Stimulated activated CD4-positive, alpha-beta T cell treated with anti-CD3 and anti-CD28 coated beads, Interleukin-2, amount 100 ng/mL, for 4 hours (primary cell): ENCODE measurements at places on chromosomes 2 and 18.

DNA sequence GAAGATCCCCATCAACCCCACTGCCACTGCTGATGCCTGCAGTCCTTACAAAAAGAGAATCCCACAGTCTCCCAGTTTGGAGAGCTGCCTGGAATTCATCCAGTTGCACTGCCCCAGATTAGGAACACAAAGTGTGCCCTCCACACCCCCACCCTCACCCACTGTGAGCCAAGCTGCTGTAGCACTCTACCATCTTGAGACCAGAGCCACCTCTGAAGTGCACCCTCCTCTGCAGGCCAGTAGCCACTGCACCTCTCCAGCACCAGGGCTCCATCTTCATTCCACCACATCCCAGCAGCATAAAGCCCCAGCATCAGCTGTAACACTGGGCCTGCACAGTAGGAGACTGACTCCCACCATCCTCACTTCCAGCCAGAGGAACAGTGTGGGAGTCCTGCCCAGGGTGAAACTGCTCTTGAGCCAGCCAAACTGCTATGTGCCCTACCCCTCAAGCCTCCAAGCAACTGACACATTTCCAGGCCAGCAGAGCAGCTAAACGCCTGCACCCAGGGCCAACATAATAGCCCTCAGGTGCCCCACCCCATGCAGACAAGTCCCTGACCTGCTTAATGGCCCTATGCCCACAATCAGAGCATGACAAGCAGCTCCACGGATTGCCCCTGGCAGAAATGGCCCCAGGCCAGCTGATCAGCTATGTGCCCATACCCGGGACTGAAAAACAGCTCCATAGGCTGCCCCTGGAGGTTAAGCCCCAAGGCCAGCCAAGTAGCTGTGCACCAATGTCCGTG lies 206.0 kb downstream of the ATAD2B start:
- DNase-seq, result no peak

- DNase-seq, result peak; percentile 18
Measured at GRCh38 chr2:112155331-112156151, 17.4 kb downstream of the FBLN7 start.

DNA sequence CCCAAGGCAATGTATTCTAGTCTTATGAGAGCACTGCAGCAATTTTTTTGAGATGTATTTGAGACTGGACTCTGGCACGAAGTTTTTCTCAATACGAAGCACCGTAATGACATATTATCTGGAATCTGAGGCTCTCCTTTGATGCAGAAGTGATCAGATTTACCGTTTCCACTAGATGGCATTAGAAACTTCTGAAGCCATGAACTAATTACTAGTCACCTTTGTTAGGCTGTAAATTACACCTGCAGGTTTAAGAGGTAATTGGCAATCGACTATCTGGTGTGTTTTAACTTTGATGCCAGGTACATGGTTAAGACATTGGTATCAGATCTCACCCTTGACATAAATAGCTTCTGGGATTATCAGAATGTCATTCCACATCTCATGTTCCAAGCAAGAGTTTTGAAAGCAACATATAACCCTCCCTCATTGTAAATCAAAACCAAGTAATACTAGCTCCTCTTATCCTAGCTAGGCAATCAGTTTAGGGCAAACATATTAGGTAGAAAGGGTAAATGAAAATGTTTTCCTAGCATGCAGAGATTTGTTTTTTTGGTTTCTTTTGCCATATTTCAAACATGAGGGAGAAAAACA lies 254.6 kb upstream of the SPRED2 start:
- no peak for DNase-seq

GRCh38 chr18:67590571-67591141 lies 74.1 kb upstream of the DSEL start:
- no peak for DNase-seq

DNA sequence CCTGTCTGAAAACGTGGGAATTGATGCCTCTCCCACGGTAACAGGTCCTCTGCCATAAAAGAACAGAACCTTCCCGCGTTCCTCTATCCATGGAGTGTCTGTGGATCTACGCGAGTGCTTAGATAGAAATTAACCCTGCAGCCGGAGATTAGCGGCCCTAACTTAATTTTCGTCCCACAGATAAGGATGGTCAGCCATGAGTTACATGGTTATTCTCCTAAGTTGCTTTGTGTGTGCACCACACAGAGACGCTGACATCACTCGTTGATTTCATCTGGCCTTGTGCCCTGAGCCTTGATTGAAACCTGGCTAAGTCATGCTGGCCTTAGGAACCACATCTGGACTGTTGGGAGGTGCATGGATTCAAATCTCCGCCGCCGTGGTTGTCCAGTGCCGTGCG lies 132.1 kb downstream of the GBX2 start:
- no peak for DNase-seq

DNA sequence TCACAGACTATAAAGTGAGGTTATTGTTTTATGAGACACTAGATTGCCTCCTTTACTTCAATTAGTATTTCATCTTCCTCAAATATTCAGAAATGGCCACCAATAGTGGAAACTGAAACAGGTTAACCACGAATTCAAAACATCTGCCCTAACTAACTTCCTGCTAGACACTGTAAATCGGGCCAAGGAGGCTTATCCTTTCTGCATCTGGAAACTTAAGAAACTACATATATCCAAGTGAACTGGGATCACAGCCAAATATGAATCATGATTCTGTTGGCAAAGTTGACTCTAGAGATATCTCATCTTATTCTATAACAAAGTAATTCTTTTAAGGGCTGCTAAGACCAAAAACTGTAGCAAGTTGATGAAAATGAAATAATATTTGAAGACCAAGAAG lies 136.6 kb upstream of the ZC3H15 start:
- no peak for DNase-seq

DNA sequence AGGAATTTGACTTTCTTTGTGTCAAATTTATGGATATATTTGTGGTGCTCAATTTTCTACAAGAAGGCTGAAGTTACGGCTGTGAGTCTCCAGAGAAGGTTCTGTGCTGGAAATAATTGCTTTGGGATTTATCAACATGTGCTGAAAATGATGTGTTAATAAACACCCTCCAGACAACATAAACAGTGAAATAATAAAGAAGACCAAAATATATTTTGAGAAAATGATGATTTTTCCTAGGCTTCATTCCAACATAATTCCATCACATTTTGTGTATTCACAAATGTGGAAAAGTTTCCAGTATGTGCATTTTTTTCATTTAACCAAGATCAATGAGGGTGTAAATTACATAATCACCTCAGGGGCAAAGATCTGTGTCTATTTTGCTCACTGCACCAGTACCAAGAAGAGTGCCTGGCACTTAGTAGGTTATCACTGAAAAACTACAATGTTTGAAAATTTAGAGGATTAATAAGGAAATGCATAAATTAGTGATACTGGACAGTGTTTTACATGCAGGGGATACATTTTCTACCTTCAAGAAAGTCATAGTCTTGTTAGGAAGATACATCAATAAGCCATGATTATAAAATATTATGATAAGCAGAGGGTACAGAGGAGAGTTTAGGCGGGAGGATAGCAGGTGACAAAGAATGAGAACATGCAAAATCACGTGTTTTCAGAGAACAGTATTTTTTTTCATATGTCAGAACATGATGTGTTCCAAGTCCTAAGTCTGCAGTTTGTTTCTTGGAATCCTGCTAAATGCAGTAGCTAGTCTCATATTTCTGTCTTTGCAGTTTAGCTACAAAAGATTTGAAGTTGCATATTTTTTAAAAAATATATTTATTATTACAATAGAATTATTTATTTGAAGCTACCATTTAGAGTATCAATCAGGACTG lies 127.6 kb upstream of the DLGAP1 start:
- no peak for DNase-seq

- DNase-seq, result no peak
Measured at GRCh38 chr2:26314243-26314642, 31.7 kb upstream of the SELENOI start.

DNA sequence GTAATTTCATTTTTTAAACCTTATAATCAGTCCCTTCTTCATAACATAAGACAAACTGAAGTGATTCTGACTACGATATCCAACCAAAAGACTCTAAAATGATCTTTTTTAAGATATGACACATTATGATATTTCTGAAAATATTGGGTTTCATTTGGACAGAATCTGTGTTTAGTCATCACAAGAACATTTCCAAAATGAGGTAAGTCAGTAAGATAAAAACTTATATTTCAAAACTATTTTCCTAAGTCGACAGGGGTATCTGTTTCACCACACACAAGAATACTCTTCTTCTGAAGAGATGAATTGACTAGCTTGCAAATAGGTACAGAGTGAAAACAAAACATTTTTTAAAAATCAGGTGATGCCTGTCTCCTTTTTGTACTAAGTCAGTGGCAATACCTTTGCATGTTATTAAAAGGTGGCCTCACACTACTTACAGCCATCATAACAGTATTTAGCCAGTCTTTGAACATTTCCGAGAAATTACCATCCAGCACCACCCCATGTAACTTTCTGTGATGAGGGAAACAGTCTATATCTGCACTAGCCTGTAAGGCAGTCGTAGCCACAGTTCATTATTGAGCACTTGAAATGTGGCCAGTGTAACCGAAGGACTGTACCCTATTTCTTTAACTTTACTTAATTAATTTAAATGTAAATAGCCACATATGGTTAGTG lies 13.5 kb downstream of the STK39 start:
- DNase-seq, result no peak

DNA sequence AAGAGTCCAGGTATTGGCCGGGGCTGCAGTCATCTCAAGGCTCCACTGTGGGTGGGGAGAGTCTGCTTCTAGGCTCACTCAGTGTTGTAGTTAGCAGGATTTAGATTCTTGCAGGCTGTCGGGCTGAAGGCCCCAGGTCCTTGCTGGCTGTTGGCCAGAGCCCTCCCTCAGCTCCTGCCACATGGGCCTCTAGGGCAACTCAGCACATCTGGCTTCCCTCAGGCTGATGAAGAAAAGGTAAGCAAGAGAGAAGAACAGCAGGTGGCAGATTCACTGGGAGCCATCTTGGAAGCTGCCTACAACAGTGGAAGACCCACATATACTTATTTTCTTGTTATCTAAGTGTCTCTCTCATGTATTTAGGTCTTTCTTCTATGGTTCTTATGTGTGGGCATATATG lies 4.3 kb downstream of the MRPS9 start:
- DNase-seq, result no peak

GRCh38 chr18:7778181-7778580 lies 211.1 kb downstream of the PTPRM start:
- no peak for DNase-seq

DNA sequence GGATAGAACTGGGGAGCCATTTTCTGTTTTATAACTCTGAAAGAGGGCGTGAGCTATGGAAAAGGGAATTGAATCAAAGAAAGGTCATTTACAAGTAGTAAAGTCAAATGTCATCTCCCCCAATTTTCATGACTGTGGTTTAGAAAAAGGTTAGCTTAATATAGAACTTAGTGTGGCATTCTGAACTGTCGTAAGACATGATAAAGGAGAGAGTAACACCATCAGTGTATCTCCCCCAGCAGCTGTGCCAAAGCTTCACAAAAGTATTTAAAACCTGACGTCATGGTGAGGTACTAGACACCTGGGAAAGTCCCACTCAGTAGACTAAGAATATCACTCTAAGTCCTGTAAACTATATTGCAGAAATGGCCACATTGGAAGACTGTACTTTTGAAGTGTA lies 5.8 kb upstream of the IKZF2 start:
- no peak for DNase-seq

- no peak for DNase-seq
Measured at GRCh38 chr2:63131196-63131595, 80.6 kb downstream of the OTX1 start.

DNA sequence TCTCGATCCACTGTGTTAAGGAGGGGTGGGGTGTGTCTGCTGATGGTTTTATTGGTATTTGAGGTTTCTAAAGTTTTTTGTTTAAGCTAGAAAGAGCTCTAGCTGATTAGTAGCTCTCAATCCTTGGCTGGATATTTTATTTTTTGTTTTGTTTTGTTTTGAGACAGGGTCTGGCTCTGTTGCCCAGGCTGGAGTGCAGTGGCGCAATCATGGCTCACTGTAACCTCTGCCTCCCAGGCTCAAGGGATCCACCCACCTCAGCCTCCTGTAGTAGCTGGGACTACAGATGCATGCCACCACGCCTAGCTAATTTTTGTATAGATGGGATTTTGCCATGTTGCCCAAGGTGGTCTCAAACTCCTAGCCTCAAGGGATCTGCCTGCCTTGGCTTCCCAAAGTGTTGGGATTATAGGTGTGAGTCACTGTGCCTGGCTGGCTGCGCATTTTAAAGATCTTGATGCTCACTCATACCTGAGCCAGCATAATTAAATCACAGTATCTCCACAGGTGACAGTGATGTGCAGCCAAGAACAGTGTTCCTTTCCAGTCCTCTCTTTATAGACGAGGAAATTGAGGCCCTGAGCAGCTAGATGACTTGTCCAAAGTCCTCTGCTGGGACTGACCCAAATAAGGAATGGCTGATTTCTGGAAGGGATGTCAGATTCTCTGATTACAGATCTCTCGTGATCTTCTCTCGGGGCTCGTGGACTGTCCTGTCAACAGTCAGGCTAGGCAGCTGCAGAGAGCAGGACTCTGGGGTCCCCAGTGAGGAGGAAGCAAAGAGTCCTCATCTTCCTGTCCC lies 44.5 kb downstream of the SPTBN1 start:
- no peak for DNase-seq

DNA sequence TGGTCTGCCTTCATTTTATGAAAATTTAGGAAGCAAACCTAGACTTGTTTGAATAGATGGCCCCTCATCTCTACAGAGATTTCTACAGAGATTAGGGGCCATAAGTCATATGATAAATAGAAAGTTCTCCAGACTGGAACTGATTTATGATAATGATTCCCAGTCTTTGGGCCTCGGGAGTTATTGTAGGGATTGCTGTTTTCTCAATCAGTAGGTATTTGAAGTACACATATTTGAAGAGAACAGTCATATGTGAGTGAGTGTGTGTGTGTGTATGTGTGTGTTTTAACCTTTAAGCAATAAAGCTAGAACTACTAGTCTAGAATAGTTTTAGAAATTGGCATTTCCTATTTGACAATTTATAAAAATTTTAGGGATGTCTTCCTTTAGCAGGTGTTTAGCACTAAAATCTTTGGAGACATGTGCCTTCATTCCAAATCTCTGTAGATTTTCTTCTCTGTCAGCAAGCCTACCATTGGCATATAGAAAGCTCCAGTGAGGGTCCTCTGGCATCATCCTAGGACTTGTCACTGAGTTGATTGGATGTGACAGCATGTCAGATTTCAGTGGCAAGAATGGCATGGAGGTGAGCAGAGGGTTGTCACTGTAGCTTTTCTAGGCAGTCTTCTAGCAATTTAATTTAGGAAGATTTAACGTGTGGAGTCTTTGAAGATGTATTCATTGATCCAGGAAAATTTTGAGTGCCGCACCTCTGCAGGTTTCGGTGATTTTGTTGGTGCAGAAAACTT lies 71.2 kb downstream of the MYO1B start:
- no peak for DNase-seq

DNA sequence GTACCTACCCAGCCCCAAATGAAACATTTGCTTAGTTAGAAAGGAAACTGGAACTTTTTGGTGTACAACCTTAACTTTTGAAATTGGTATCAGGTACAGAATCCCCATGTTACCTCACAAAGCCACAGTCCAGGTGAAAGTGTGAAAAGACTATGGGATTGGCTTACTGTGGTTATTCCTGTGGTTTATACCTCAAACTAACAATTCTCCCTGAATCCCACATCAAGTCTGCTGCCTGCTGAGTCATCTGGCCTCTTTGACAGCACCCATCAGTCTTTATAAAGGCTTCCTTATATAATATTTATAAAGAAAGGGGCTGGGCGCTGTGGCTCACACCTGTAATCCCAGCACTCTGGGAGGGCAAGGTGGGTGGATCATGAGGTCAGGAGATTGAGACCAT lies 164.6 kb downstream of the TMEM247 start:
- DNase-seq, result no peak
